Glutamatergic neuron (in vitro differentiated cells): ENCODE measurements at places on chromosomes 7 and 10. TPM values are rescaled to one million over a fixed set of nuclear protein-coding genes. Genes with fewer than 3 reads are reported as not detected.

The ORAI2 gene
- total RNA-seq, result 31.8 TPM

The BMPR1A gene
- total RNA-seq, result 27.7 TPM

- peaks cover 7% of the 10 kb centered on the region for H3K4me1 ChIP-seq
- peaks cover 33% of the 10 kb centered on the region for H3K36me3 ChIP-seq
- no peak overlapping the region for H3K27ac ChIP-seq
- no peak for DNase-seq
- peaks cover 16% of the 10 kb centered on the region for H3K27me3 ChIP-seq
- no peak overlapping the region for H3K4me3 ChIP-seq
Observed at GRCh38 chr7:157773361-157773760, 436.6 kb downstream of the DNAJB6 start.

The FRG2B gene
- total RNA-seq, result not detected

DNA sequence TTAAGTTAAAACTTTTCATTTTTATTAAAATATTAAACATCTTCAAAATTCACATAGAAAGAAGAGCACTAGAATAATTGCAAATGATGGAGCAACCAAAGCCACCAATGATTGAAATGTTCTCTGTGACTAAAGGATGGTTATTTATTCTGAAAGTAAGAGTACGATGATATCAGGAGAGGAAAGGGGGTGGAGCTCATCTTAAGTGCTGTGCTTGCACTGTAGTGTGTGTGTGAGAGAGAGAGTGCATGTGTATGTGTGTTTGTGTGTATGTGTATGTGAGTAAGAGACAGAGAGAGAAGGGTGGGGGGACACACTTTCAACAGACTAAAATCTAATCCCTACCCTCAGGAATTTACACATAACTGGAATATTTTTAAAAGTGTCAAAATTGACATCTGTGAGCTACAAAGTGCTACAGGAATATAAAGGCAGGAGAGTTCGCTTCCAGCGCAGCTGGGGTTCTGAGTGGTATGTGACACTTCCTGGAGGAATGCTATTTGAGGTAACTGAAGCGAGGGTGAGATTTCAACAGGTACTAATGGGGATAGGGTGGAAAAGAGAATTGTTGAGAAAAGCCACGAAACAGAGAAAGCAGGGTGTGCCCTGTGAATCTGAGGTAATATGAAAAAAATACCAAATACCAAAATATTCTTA is 57.2 kb upstream of the SMNDC1 start:
- no peak for DNase-seq
- no peak overlapping the region for H3K27ac ChIP-seq
- H3K27me3 ChIP-seq, result peaks cover 6% of the 10 kb centered on the region
- peaks cover 4% of the 10 kb centered on the region for H3K4me1 ChIP-seq
